ENCODE measurements at places on chromosomes 4 and X.

DNA sequence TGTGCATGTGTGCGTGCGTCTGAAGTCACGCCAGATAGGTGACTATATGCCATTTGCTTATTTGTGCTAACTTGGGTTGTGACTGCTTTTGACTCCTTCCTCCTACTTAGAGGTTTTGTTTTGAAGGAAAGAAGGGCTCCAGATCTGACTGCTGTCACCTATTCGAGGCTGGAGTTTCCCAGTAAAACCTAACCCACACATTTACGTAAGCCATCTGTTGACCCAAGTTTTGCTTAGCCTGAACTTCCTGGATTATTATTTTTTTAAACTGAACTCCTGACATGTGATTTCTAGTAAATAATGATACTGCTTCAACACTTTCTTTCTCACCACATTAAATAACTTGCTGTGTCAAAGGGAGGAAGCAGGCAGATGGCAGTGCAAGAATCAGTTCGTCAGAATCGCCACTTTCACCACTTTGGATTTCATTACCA is 41.5 kb downstream of the DTHD1 start:
- DNase-seq = no peak

DNA sequence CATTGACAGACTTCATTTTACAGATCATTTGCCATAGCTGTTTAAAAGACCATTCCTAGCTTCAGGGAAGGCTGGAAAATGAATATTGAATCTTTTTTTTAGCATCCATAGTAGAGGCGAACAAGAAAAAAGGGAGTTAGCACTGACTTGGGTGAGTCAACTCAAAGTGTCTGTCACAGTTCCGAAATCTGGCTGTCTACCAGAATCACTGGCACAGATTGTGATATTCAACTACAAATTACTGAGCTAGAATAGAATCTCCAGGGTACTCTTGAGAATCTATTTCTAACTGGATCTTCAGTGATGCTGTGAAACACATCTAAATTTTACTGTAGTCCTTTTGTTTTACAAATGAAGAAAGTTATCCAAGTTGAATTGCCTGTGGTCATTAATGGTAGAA is 31.5 kb downstream of the SEC24B start:
- DNase-seq = no peak

DNA sequence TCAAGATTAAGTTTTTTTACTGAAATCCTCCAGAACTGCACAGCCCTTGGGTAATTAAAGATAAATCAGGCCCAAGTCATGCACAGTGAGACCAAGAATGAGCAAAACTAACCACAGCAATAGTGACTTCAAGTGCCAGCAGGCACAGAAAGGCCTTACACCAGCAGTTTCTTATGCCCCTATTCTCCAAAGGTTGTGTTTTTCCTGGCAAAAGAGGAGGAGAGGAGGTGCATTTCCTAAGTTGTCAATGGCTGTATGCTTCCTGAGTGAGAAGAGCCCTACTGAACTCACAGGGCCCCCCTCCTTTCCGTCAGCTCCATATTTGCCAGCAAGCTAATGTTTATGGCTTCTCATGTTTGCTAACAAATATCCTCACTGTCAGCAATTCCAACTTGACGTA is 418.7 kb upstream of the INTU start:
- DNase-seq = no peak

GRCh38 chr4:55348466-55348865 is 2.4 kb downstream of the SRD5A3 start:
- no peak for DNase-seq

DNA sequence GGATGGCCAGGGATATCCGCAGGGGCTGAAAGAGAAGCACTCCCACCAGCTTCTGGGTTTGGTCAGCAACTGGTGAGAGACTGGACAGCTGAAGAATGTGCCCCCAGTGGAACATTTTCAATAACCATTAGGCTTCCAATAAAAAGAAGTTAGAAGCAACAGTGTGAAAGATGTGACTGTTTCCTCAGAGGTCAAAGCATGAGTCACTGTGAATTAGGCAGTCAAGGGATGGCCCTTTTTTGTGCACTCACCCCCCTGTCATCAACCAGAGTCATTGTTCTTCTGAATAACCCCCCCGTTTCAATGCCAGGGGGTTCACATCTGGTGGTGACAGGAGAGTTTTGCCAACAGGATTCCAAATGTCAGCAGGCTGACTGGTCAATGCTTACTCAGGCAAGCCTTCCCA is 74.6 kb upstream of the SH3RF1 start:
- DNase-seq = no peak

DNA sequence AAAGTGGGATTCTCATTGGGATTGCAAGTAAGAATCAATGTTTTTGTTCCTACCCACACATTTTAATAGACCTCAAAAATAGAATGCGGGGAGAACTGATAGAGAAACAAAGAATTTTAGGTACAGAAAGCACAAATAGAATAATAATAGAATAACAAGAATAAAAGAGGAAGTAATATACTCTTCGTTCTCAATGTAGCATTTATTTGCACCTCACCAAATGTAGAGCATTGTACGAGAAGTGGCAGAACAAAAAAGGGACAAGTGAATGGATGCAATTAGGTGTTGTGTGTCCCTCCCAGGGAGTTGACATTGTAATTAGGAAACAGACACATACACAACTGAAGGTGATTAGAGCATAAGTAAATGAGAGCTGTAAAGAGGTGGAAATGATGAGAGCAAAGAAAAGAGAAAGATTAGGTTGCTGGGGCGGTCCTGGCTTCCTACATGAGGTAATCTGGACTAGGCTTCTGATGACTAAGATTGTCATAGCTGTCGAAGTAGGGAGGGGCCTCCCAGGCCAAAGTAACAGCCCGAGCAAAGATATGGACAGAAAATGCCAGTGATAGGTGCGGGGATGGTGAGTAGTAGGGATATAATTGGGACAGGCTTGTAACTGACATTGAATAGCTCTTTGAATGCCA is 10.4 kb downstream of the RAB9A start:
- DNase-seq = no peak

Data from ascending aorta (tissue), 2 donors.